Mesendoderm (in vitro differentiated cells): ENCODE measurements at places on chromosomes 6 and 20.

DNA sequence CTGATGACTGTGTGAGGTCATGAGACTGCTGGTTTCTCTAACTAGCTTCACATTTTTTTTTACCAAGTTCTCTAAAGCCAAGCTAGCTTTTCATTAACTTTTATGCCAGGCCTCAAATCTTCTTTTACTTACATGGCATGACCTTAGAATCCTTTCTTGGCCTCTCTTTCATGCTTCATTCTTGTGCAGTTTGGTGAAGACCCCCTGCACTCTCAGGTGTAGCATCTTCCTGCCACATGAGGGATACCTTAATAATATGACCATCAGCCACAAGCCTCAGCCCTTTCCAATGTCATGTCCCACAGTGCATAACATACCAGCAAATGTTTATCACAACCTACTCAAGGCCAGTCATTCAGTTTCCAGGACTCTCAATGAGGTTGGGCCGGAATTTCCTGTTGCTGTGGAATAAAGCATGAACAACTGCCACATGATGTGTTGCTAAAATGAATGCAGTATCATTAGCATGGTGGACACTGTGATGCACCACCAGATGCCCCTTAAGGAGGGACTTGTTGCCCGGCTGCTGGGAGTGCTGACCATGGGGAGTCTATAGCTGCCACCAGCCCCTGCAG, 72.2 kb downstream of the RIN2 start:
- H3K27me3 ChIP-seq = no peaks in the 10 kb centered on the region
- H3K36me3 ChIP-seq = no peaks in the 10 kb centered on the region
- H3K4me3 ChIP-seq = no peak overlapping the region

GRCh38 chr20:57498425-57499400, 26.2 kb downstream of the CTCFL start:
- H3K36me3 ChIP-seq = no peaks in the 10 kb centered on the region
- no peak overlapping the region for H3K27ac ChIP-seq
- H3K4me3 ChIP-seq = no peak overlapping the region
- peak; percentile 79 for DNase-seq

DNA sequence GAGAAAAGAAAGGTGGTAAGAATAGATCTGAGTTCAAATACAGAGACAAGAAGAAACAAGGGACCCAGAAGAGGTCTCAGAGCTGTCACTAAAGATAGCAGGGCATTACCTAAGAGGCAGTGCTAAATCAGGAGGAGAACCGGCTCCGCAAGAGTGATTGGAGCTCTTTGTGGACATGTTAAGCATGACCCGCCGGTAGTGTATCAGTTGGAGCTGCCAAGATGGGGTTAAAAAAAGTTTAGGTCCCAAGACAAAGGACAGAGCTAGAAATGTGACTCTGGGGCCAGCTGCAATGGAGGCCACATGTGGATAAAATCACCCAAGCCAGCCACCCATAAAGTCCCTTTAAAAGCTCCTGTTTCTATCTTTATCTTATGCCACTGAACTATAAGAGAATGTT, 93.4 kb downstream of the MBOAT1 start:
- no peaks in the 10 kb centered on the region for H3K36me3 ChIP-seq
- no peak overlapping the region for H3K27ac ChIP-seq
- H3K4me1 ChIP-seq = no peaks in the 10 kb centered on the region
- no peak overlapping the region for H3K4me3 ChIP-seq
- no peak for DNase-seq

GRCh38 chr20:3420211-3420707, 12.8 kb upstream of the DNAAF9 start:
- no peaks in the 10 kb centered on the region for H3K4me1 ChIP-seq
- no peak for DNase-seq
- H3K36me3 ChIP-seq = no peaks in the 10 kb centered on the region

DNA sequence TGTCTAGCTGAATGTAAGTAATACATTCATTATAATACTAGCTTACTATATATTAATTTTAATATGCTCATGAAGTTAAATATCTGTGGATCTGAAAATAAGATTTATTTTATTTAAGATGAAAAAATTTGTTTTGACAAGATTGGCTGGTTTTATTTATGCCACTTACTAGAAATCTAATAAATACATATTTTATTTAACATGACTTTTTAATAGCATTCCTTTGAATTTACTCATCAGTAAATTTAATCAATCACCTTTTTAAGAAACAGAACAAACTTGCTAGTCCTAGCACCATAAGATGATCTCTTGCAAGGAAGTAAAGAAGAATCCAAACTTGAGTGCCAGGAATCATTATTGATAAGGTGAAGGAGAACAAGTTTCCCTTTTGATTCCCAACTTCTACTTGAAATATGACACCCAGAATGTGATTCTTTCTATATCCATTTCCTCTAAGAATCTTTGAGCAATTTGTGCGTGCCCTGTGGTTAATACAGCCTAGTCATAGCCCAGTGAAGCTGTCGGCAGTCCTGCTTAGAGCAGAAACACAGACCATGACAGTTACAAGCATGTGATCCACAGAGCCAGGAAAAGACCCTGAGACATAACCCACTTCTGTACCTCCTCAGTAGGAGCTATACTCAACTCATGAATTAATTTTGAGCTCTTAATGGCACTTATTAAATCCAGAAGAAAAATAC, 282.3 kb upstream of the QKI start:
- no peaks in the 10 kb centered on the region for H3K27me3 ChIP-seq
- no peak overlapping the region for H3K27ac ChIP-seq
- H3K36me3 ChIP-seq = no peaks in the 10 kb centered on the region
- H3K4me1 ChIP-seq = no peaks in the 10 kb centered on the region

- no peaks in the 10 kb centered on the region for H3K36me3 ChIP-seq
- H3K4me1 ChIP-seq = no peaks in the 10 kb centered on the region
- H3K27me3 ChIP-seq = no peaks in the 10 kb centered on the region
- no peak overlapping the region for H3K27ac ChIP-seq
- no peak for DNase-seq
Measured at GRCh38 chr6:89611666-89612065, 26.9 kb downstream of the LYRM2 start.

DNA sequence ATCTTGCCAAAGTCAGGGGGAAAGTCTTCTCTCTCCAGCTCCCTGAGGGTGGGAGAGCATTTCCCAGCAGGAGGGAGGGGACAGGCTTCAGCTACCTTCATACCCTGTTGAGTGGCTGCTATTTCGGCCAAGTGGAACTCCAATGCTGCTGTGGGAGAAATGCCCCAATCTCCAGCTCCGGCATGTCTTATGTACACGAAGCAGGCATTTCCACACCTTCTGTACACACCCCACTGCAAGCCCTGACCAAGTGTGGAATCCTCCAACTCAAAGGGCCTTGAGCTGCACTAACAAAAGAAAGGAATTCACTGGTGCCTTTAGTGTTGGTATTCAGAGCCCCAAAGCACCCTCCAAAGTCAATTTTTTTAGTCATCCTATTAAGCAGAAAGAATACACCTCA, 313.6 kb upstream of the NT5E start:
- DNase-seq = no peak
- no peak overlapping the region for H3K27ac ChIP-seq
- H3K4me3 ChIP-seq = no peak overlapping the region
- H3K4me1 ChIP-seq = no peaks in the 10 kb centered on the region
- no peaks in the 10 kb centered on the region for H3K27me3 ChIP-seq

GRCh38 chr6:154410619-154411072, 54.0 kb upstream of the IPCEF1 start:
- H3K27me3 ChIP-seq = no peaks in the 10 kb centered on the region
- no peak overlapping the region for H3K4me3 ChIP-seq
- H3K27ac ChIP-seq = no peak overlapping the region

DNA sequence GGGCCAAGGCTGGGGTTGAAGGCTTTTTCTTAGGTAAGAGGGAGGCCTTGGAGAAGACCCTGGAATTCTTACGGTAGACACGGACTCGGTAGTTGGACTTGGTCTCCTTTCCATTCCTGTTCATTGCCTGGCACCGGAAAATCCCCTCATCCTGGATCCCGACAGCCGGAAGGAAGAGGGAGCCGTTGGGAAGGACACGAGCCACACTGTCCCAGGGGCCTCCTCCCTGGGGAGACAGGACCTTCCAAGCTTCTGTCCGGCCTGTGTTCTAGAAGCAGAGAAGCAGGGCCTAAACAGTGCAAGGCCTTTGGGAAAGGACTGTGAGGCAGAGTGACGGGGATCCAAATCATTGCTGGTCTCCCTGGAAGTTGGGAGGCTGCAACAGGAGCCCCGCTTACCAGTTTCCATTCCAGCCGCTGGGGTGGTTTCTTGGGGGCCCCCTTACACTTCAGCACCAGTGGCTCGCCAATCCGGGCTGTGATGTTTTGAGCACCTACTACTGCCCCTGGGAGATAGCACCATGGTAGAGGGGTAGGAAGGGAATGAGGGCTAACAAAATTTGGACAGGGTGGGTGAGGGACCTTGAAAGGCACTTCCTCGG, 470 bp downstream of the AGER start:
- H3K4me1 ChIP-seq = peaks cover 4% of the 10 kb centered on the region
- H3K27me3 ChIP-seq = no peaks in the 10 kb centered on the region
- peaks cover 8% of the 10 kb centered on the region for H3K36me3 ChIP-seq

DNA sequence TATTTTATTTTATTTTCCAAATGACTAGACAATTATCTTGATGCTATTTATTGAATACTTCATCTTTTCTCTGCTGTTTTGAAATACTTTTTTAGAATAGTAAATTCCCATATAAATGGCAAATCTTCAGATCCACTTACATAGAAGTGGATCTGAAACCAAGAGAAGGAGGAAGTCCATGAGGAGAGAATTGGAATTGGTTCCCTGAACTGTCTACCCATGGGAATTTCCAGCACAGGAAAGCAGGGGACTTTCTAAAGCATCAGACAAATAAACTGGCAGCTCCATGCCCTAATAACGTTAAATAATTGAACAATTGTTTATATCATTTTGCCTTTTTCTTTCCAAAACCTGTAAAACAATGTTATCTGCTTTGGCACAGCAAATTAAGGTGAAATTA, 47.1 kb upstream of the PNRC1 start:
- H3K27ac ChIP-seq = no peak overlapping the region
- no peaks in the 10 kb centered on the region for H3K27me3 ChIP-seq
- H3K4me1 ChIP-seq = peaks cover 4% of the 10 kb centered on the region
- DNase-seq = no peak
- H3K36me3 ChIP-seq = no peaks in the 10 kb centered on the region

GRCh38 chr6:159359581-159360297, 190.5 kb downstream of the FNDC1 start:
- no peaks in the 10 kb centered on the region for H3K27me3 ChIP-seq

GRCh38 chr20:31781945-31782344, 37.2 kb upstream of the MYLK2 start:
- no peak overlapping the region for H3K27ac ChIP-seq
- H3K4me3 ChIP-seq = no peak overlapping the region
- H3K36me3 ChIP-seq = peaks cover 28% of the 10 kb centered on the region
- no peaks in the 10 kb centered on the region for H3K4me1 ChIP-seq
- no peak for DNase-seq
- no peaks in the 10 kb centered on the region for H3K27me3 ChIP-seq

DNA sequence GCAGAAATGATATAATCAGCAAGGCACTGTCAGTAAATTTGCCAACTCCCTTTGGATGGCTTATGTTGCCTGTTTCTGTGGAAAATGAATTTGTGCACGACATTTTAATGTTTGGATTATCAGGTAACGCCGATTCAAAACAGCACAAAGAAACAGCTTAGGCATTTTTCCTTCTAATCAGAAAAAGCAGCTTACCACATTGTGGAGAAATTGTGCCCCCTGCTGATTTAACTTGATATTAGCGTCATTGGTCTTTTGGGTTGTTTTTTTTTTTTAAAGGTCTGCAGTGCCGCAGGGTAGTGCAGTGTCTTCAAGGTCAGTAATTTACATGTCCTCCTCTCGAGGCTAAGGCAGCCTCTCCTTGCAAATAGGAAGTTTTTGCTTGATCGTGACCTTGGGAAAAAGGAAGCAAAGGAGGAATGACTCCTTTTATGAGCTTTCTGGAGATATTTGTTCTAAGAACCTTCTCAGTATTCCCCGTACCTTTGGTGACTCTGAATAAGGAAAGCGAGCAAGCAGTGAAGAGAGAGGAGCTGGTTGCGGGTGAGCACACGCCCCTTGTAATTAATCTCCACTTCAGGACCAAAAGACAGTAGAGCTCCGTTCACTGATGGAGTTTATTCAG, 79.1 kb downstream of the ELOVL4 start:
- DNase-seq = peak; percentile 90
- H3K27me3 ChIP-seq = no peaks in the 10 kb centered on the region
- peaks cover 6% of the 10 kb centered on the region for H3K4me1 ChIP-seq
